ENCODE measurements at places on chromosomes 3 and 15.

DNA sequence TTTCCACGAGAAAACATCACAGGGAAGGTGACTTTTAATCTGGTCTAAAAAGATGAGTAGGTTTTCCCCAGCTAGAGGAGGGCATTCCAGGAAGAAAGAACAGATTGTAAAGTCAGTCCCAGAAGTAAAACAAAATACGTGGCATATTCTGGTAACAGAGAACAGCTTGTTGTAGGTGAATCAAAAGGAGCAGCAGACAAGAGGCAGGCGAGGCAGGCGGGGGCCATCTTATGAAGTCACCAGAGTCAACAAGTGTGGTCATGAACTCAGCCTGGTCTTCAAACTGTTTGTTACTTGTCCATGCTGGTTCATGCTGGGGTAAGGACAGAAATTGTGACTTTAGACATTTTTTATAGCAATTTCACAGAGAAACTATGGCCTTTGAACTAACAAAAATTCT lies 4.0 kb upstream of the POPDC2 start:
- no peak for DNase-seq

GRCh38 chr3:13462125-13462629 lies 17.9 kb upstream of the HDAC11 start:
- no peak for DNase-seq

- no peak for DNase-seq
Observed at GRCh38 chr3:132232231-132232792, 84.9 kb upstream of the ACP3 start.

DNA sequence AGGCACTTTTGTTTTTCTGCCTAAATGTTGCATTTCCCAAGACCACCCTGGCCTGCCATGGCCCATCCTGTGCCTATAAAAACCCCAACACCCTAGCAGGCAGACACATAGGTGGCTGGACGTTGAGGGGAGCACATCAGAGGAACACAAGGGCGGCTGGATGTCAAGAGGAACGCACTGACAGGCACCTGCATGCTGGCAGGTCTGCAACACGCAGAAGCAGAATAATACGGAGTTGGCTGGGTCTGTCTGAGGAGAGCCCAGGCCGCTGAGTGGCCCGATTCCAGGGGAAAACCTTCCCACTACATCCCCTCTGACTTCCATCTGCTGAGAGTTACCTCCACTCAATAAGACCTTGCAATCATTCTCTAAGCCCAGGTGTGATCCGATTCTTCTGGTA lies 765.6 kb downstream of the PLOD2 start:
- no peak for DNase-seq

DNA sequence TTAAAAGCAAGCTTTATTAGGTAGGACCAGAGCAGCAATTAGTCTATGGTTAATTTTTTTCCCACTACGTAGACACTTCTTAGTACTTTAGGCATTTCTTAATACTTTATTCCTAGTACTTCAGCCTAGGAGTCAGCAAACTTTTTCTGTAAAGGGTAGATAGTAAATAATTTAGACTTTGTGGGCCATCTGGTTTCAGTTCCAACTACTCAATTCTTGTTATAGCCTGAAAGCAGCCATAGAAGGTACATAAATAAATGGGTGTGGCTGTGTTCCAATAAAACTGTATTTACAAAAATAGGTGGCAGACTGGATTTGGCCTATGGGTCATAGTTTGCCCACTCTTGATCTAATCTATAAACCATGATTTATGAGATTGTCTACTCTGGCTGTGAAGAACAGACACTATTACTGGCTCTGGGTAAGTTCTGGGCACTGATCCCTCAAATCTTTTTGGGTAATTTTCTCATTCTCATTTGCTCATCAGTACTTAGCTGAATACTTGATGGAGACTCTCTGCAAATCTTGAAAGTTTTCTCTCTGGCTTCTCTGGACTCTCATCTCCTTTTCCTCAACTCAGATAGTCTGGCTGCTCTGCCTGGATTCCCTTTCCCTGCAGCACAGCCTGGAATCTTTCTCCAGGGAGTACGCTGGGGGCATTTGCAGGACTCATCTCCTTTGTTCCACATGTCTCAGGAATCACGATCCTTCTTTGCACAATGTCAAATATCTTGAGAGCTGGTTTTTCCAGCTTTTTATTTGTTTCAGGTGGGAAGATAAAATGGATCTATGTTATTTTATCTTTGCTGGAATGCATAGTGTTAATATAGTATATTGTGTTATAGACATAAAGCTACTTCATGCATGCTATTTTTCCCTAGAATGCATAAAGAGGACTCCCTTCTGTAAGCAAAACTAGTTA lies 524.8 kb upstream of the TBL1XR1 start:
- DNase-seq: no peak

- no peak for DNase-seq
Observed at GRCh38 chr3:184399410-184399809, 19.6 kb downstream of the CHRD start.

DNA sequence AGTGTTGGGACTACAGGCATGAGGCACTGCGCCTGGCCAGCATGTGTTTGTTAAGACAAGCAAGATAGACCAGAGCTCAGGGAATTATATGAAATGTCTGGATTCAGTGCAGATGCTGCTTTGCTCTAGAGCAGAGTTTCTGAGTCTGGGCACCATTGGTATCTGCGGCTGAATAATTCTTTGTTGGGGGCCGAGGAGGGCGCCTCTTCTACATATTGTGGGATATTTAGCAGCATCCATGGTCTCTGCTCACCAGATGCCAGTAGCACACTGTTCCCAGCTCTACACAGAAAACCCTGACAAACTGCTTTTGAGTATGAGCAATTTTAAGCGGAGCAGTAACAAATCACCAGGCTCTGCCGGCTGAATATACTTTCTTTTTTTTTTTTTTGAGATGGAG lies 3.6 kb upstream of the LDHAL6B start:
- no peak for DNase-seq

Data from activated T-helper 1 cell treated with anti-CD3 and anti-CD28 coated beads, Interleukin-2, amount 50 U/mL, for 16 hours (primary cell).